ENCODE measurements at places on chromosomes 2 and 18. TPM values are rescaled to one million over a fixed set of nuclear protein-coding genes. Genes with fewer than 3 reads are reported as not detected.
A peak's percentile ranks its signal among the peaks of the same experiment; 100 is the strongest.

GRCh38 chr18:49590608-49591007, 28.8 kb downstream of the LIPG start:
- no peaks in the 10 kb centered on the region for H3K27me3 ChIP-seq
- no peak overlapping the region for H3K4me3 ChIP-seq
- H3K27ac ChIP-seq = no peak overlapping the region
- H3K4me1 ChIP-seq = no peaks in the 10 kb centered on the region
- H3K36me3 ChIP-seq = no peaks in the 10 kb centered on the region

The TNFRSF11A gene
- 26.5 TPM for total RNA-seq

- DNase-seq = no peak
- H3K36me3 ChIP-seq = no peaks in the 10 kb centered on the region
- H3K4me3 ChIP-seq = no peak overlapping the region
- no peak overlapping the region for H3K27ac ChIP-seq
- H3K4me1 ChIP-seq = peaks cover 9% of the 10 kb centered on the region
- H3K27me3 ChIP-seq = no peaks in the 10 kb centered on the region
These were observed 89.2 kb downstream of the LIPG start for GRCh38 chr18:49651033-49651432.

- no peaks in the 10 kb centered on the region for H3K36me3 ChIP-seq
These were observed 1342.7 kb upstream of the PIK3C3 start for GRCh38 chr18:40612356-40612755.

DNA sequence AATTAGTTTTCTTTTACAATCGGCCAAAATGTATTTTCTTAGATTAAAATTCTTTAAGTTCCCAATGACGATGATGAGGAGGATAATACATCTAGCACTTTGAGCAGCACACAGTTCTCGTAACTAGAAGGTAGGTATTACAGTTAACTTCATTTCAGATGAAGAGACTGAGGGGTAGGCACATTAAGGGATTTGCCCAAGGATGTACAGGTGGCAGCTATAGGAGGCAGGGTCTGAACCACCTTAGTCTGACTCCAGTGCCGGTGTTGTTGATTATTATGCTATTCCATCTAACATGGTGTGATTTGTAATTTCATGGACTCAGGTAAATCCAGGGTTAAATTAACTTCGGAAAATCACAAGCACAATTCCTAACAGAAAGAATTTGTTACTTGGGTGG, 1.1 kb downstream of the CD28 start:
- no peaks in the 10 kb centered on the region for H3K27me3 ChIP-seq
- H3K4me1 ChIP-seq = no peaks in the 10 kb centered on the region
- no peak overlapping the region for H3K27ac ChIP-seq
- no peak for DNase-seq
- H3K4me3 ChIP-seq = no peak overlapping the region
- no peaks in the 10 kb centered on the region for H3K36me3 ChIP-seq

- DNase-seq = peak; percentile 26
- no peak overlapping the region for H3K4me3 ChIP-seq
- H3K27ac ChIP-seq = no peak overlapping the region
- H3K27me3 ChIP-seq = no peaks in the 10 kb centered on the region
- H3K4me1 ChIP-seq = peaks cover 17% of the 10 kb centered on the region
- H3K36me3 ChIP-seq = no peaks in the 10 kb centered on the region
These were observed 665.5 kb upstream of the CNTNAP5 start for GRCh38 chr2:123359636-123360035.
